ENCODE measurements at places on chromosomes 13 and 19.

DNA sequence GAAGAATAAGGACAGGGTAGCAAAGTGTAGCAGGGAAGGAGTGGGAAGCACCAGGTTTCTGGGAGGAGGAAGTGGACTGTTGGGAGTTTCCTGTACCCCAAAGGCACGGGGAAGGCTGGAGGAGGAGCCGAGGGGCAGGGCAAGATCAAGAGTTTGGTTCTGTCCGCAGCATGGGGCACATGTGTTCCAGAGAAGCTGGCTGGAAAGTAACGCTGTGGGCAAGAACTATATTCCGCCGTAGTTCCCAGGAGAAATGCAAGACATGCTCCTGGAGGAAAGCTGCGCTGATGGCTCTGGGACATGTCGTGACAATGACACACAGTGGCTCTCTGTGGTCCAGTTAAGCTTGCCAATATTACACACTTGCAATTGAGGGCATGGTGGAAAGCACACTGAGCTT, 51.7 kb upstream of the KPNA3 start:
- DNase-seq = no peak

DNA sequence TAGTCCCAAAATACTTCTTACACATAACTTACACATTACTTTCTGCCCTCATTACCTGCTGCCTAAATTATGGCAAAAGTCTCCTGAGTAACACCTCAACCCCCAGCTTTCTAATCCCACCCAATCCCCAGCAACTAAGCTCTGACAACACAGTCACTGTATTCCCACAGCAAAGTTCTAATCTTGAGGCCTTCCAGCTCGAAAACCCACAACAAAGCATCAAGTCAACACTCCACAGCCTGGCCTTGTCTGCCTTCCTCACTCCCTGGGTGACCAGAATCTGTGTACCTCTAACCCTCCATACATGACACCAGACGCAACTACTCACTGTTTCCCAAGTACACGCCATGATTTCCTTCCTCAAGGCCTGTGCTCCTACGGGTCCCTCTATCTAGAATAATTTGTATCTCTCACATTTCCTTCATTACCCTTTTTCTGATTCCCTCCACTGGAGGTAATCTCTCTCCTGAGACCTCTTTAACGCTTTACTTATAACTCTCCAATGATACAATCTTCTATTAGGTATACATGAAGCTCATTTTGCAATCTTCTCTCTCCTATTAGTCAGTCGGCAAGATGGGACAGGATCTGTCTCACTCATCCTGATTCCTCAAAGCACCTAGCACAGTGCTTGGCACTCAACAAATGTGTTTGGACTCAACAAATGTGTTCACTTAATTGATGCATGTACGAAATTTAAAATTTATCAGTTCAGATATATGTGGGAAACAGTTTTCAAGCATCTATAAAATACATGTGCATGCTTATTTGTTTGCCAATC, 87.6 kb upstream of the DOCK9 start:
- DNase-seq = no peak

DNA sequence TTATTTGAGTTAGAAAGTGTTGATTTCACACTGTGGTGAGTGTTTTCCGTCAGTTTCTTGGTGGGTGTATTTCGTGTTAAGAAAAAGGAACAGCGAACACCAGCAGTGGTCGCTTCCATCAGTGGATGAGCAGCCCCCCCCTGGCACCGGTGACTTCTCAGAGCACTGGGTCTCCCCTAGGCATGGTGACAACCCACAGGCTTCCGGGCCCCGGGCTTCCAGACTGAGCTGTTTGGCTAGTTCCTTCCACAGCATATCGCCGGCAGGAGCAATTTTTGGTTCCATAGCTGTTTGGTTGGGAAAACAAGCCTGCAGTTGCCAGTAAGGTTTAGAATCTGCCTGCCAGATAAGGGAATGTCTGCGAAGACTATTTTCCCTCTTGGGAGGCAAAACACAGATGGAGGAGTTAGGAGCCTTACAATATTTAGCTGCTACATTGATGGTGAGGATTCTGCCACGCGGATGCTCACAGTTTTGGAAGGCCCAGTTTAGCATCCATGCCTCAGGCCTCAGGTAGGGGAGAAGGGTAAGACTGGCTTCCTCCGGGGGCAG, 18.7 kb upstream of the ZNF536 start:
- DNase-seq = no peak

DNA sequence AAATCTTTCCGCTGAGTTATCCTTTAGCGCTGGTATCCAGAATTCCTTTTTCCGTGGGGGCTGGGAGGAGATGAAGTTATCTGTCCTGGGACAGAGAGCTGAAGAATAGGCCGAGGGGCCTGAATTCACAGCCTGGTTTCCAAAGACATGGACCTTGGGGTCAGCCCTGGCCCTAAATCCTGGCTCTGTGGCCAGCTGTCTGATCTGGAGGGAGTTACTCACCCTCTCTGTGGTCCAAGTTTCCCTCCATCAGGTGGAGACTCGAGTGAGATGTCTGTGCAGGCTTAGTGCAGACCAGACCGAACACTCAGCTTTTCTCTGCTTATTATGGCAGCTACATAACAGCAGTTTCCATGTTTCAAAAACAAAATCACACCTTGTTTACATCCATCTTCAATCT, 59.6 kb downstream of the CDADC1 start:
- DNase-seq = no peak

DNA sequence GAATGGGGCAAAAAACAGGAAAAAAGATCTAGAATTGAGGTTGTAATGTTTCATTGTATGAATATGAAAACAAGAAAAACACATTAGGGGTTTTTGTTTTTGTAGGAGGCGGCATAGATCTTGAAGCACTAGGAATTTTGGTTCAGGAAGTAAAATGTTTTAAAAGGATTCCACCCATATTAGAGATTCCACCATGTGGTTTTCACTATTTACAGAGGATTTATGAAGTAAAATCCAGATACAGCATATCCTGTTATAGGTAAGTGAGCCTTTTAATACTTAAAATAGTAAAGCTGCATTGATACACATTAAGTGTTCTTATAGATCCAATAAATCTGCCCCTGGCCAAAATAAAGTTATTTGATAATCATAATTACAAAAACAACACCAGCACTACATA, 61.4 kb downstream of the MICU2 start:
- DNase-seq = no peak

GRCh38 chr13:65965501-65965900, 1264.6 kb downstream of the PCDH9 start:
- DNase-seq = no peak

GRCh38 chr13:48448285-48448958, 35.5 kb upstream of the LPAR6 start:
- no peak for DNase-seq

GRCh38 chr13:60148918-60149317, 14.8 kb downstream of the DIAPH3 start:
- DNase-seq = no peak

GRCh38 chr19:16034958-16035560, 41.2 kb upstream of the TPM4 start:
- DNase-seq = no peak

DNA sequence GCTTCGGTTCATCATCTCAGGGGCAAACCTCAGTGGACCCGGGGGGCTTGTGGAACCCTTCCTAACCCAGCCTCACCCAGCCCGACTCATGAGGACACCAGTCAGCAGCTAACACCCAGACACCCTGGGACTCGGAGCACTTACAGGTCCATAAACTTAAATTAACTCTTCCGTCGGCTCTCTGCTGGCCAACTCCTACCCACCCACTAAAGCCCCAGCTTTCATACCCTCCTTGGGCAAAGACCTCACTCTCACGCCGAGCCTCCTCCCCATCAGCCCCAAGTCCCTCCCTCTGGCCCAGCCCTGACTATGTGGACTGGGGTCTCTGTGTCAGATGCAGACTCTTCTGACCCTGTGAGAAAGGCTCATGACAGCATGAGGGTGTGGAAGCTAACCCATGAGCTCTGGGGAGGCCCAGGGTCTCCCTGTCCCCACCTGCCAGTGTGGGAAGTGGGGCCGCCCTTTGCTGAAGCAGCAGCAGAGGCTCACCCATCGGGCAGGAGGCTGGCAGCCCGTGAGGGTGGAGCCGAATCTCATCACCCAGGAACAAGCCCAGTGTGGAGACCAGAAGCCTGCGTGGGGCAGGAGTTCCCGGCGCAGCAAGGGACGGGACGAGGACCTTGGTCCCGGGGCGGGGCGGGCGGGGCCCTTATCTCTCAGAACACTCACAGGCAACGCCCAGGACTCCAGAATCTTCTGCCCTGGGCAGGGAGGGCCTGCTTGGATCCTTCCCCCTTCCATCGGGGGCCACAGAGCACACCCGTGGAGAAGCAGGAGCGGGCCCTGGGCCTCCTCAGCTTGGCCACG, 19.8 kb downstream of the TCF3 start:
- DNase-seq = no peak

DNA sequence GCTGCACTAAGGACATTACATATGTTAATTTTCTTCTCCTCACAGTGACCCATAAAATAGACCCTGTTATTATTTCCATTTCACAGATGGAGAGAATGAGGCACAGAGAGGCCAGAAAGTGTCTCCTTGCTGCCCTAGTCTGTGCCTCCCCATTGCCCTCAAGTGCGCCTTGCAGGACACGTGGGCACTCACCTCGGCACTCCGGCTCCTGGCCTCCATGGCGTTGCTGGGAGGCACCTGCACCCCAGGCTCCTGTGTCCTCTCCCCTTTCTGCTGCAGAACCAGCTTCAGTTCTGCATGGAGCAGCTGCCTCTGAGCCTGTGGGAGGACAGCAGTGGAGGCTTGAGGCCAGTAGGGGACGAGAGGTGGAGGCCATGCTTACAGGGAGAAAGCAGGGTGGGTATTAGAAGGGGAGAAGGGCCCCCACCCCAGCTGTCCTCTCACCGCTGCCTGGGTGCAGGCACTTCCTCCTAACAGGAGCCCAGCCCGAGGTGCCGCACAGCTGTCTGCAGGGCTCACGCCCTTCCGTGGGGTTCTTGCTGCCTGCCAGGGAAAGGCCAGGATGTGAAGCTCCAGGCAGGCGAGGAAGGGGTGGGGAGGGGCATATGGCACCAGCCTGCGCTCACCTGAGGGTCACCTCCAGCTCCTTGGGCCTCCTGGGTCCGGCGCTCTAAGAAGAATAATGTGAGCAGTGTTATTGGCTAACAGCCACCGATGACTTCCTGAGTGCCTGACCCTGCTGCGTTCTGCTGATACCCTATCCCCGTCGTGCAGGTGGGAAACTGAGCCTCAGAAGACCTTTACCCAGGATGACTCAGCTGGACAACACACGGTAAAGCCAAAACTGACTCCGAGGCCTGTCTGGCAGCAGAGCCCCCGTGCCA, 5.2 kb downstream of the PRX start:
- no peak for DNase-seq

- DNase-seq = no peak
Observed at GRCh38 chr19:15265214-15265849, 33.1 kb upstream of the EPHX3 start.

- no peak for DNase-seq
Observed at GRCh38 chr13:40082639-40083038, 427.2 kb downstream of the COG6 start.

- DNase-seq = no peak
Observed at GRCh38 chr13:60509601-60510386, 112.8 kb downstream of the TDRD3 start.

- DNase-seq = no peak
Observed at GRCh38 chr13:101341464-101341863, 74.8 kb downstream of the NALCN start.

DNA sequence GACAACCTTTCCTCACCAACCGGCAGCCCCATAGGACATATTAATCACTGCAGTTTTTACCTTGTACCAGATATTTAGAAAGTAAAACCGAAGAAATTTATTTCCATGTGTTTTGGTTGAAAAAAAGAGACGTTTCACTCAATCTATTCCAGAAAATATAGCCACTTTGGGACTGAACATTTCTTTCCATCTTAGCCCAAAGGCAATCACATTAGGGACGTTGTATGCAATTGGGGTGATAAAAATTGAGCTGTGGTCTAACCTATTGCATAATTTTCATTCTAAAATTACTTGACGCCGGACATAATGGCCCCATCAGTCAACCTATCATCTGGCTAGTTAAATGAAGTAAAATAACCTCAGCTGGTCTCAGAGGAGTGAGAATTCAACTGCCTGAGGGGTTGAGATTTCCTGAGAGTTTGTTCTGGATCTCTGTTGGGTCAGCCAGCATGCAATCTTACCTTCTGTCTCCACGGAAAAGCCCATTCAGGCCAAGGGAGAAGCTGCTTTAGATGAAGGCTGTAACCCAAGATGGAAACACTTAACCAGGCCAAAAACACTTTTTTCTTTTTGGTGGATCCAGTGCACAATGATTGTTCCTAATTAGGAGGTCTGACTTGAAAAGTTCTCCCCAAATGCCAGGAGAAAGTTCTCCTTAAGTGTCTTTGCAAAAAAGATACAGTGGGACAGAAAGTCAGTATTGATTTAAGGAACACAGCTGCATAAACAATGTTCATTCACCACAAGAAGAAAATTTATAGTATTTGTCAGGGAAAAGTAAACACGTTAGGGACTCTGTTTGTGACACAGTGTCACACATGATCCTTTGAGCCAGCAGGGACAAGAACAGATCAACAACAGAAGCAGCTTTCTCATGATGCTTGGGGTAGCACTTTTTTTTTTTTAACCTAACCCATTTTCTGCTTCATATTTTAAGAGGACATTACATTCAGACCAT, 34.1 kb downstream of the DLEU7 start:
- no peak for DNase-seq

DNA sequence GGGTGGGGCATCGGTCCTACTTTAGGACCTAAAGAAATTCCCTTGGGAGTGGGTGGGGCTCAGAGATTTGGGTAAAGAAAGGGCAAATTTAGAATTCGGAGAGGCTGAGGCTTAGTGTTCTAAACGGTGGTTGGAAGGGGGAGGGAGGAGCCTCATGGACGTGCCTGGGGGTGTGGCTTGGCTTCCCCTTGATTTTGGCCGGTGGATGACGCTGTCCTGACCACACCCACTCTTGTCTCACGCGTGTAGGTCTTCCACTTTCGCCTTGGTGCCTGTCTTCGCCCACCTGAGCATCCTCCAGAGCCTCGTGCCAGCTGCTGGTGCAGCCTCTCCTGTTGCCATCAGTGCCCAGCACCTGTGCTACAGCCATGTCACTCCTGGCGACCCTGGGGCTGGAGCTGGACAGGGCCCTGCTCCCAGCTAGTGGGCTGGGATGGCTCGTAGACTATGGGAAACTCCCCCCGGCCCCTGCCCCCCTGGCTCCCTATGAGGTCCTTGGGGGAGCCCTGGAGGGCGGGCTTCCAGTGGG, 1.2 kb upstream of the NUP62 start:
- DNase-seq = no peak

DNA sequence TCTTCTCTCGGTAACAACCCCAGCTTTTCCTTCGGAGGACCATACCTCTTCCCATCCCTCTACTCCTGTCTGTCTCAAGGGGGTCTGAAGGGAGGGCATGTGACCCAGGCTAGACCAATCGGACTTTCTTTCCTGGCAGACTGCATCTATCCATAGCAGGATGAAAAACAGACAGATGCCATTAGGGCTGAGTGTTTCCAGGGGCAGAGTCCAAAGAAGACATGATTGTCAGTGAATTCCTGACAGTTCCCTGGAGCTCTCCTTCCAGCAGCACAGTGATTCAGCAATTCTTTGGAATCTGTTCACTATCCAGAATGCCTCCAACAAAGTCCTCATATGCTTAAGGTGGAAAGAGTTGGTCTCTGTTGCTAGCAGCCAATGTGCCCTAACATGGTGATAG, 189.8 kb downstream of the KCTD12 start:
- no peak for DNase-seq

- no peak for DNase-seq
Observed at GRCh38 chr19:55649268-55650125, 1.5 kb downstream of the CCDC106 start.

GRCh38 chr13:24192057-24192810, 31.7 kb downstream of the SPATA13 start:
- DNase-seq = no peak
